ENCODE measurements at places on chromosomes 3 and 15.

DNA sequence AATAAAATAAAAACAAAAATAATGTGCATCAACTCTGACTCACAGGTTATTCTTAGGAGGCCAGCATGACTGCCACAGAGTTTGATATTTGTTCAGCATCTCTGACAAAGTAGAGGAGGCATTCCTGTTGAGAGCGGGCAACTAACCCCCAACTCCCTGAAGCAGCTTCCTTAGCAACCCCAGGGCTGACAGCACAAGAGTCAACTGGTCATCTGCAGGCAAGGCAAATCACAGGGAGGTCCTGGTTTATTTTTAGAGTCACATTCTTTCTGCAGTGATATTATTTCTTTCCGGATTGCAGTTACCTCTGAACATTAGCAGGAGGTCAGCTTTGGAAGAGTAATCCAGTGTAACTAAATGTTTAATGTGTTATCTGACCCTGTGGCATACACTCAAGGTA is 273.0 kb downstream of the PLCL2 start:
- DNase-seq, result no peak

DNA sequence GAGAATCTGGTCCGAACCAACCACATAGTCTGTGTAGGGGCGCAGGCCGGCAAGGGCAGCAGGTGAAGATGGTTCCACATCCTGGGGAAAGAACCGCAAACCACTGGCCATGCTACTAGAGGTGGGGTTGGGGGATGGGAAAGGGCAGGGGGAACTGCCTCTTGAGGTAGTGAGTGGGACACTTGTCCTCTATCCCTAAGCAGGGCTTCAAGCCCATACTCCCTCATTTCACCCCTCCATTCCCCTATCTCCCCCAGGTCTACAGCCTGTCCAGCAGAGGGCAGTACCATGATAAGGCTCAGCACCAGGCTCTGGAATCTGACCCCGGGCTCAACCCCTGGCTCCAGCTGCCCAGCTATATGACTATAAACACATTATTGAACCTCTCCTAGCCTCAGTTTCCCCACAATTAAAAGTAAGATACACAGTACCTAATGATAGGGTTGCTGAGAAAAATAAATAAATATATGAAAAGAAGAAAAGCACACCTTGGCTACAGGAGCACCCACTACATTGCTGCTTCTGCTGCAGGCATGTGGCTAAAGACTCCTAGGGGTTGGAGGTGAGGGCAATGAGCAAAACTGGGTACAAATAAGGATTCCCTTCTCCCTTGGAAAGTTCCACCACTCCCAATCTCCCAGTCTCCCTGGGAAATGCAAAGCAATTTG is 6.3 kb downstream of the GORASP1 start:
- peak; percentile 91 for DNase-seq

DNA sequence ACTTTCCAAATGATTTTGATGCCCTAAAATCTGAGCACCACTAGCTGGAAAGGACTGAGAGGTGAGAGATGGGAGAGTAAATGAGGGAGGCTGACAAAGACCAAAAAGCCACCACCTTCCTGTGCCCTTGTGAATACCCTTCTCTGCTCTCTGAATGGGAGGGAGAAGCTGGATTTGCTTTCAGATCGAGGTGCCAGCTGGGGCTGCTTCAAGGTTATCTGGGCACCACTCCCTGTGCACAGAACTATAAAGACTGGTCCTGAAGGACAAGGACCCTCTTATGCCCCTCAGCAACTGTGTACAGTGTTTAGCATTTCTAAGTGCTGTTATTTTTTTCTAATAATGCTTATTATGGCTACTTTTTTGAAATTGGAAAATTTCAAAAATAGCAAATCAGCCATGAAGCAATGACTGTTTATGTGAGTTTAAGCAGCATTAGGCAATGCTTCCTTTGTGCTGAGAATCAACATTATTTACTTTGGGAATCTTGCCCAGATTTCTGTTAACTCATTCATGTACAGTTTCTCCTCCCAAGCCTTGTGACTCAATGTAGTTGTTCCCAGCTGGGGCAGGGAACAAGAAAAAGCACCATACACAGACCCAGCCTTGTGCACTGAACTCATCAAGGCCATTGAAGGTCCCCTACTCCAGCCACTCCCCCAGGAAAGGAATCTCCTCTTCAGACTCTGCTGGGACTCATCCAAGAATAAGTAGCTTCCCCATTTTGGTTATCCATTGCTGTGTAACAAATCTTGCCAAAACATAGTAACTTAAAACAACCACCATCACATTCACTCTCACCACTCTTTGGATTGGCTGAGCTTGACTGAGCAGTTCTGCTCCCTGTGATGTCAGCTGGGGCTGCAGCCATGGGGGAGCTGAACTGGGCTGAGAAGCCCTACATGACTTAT is 37.3 kb upstream of the CDV3 start:
- DNase-seq, result peak; percentile 34

DNA sequence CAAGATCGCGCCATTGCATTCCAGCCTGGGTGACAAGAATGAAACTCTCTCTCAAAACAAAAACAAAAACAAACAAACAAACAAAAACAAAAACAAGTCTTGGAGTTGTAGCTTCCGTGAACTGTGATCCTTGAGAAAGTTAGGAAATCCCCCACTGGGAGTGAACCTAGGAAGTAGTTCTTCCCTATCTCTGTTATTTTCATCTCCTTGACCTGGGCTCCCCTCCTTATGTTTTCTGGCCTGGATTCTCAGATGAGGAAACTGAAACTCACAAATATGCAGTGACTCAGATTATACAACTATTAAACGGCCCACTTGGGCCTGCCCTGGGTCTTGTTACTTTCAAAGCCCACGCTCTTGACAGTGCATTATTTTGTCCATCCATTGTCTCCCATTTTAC is 29.7 kb downstream of the SAXO2 start:
- no peak for DNase-seq

DNA sequence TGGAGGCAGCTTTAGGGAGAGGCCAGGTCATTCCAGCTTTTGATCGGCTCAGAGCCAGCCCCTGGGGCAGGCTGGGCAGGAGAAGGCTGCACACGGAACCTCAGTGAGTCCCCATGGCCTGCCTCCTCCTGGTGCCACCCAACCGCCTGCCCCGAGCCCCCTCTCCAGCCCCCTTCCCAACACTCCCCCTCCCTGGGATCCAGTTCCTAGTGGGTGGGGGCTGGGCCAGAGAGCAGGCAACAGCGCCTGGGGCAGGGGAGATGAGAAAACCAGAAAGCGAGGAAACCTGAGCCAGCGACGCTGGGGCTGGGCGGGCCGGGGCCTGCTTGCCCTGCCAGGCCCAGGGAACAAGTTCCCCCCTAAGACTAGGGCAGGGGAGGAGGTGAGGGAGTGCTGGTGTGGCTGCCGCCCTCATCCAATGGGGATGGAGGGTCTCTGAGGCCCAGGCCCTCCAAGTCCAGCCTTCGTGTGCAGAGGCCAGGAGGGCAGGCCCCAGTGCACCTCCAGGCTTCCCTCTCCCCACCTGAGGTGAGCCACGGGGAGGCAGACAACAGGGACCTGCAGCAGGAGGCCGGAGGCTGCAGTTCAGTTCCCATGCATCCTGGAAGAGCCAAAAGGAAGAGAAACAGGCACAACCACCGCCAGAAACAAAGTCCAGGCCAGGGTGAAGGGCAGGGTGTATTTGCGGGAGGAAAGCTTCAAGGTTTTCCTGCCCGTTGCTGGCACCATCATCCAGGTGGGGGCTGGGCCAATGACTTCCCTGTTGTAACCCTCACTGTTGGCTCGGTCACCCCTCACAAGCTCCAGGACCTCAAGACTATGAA is 4.0 kb upstream of the SEMA3F start:
- DNase-seq, result no peak

DNA sequence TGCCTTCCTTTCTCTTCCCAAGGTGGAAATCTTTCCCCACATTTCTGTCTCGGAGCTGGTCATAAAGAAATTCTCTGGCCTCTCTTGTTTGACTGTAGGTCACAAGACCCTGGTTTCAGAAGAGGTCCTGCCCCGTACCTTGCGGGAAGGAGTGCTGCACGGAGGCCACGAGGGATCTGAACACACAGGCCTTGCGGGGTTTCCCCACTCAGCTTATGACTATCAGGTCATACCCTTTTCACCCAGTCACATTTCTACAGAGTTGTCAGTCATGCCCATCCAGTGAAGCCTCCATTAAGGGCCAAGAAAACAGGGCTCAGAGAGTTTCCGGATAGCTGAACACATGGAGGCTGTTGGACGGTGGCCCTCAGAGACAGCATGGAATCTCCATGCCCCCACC is 54.7 kb upstream of the ATP13A3 start:
- no peak for DNase-seq

DNA sequence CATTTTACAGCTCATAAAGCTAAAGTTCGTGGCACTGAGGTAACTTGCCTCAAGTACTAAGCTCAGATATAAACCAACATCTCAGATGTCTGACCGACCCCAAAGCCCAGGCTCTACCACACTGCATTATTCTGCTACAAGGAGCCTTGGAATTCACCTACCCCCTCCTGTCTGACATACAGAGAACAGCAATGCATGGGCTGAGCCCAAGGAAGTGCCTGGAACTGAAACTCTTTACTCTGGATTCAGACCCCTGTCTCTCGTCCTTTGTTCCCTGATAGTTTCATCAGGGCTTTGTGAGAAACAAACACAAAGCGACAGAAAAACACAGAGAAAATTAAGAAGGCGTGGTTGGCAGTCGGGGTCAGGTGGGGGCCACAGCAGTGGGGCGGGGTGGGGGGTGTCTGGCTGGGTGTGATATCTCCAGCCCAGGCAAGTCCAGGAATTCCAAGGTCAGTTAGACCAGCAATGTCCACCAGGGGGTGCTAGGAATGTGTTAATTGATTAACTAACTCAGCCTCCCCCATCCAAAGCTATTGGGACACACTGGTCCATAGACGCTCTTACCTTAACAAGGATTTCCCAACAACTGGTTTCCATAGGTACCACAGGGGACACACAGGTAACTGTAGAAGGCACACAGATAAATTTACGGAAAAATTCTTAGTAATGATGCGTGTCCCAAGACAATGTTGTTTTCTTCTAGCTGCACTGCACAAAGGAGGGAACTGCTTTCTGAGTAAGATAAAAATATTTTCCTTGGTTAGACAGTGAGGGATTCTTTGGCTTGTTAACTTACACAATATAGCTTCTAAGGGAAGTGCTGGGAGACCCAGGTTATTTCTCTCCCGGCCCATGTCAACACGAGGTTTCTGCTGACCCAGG is 18.8 kb upstream of the SSUH2 start:
- peak; percentile 95 for DNase-seq

GRCh38 chr3:182364723-182365650 is 428.3 kb upstream of the ATP11B start:
- DNase-seq, result no peak

DNA sequence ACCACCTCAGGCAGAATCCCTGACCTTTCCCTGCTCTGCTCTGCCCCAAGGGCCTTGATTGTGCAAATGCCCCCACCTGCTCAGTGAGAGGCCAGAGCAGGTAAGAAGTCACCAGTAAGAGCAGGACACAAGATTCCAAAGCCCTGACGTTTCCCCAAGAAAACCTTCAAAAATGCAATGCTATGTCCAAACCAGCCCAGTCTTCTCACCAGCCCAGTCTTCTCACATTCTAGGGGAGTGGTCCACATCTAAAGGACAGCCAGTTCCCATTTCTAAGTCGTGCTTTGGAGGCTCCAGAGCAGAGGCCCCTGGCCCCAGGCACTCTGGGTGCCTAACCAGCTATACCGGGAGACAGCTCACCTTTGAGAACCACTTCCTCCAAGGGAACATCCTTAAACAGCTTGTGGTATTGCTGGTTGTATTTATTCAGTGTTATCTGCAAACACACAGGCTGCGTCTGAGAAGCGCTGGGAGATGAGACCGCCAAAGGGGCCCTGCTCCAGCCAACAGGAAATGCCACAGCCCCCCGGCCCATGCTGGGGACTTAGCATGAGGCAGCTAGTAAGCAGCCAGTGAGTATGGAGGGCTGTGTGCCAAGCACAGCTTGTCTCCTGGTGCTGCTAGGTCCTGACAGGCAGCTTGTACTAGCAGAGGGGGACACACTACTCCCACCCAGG is 29.3 kb downstream of the GRAMD2A start:
- no peak for DNase-seq

- DNase-seq, result no peak
These were observed 748 bp downstream of the CCNL1 start for GRCh38 chr3:157159037-157159761.

DNA sequence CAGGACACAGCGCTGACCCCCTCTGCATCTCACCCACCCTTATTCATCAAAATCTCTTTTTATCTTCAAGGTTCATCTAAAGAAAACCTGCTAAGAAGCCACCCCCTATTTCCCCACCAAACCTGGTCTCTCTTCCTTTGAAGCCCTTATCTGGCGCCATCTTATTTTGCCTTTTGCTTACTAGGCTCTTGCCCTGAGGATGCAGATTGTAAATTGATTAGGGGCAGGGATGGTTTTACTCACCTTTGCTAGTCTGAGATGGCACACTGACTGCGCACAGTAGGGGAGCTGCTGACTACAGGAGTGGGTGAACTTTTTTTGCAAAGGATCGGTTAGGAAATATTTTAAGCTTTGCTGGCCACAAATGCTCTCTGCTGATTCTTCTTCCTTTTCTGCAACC is 78.9 kb upstream of the BHLHE40 start:
- no peak for DNase-seq
